ENCODE measurements at places on chromosomes 5 and 9.

DNA sequence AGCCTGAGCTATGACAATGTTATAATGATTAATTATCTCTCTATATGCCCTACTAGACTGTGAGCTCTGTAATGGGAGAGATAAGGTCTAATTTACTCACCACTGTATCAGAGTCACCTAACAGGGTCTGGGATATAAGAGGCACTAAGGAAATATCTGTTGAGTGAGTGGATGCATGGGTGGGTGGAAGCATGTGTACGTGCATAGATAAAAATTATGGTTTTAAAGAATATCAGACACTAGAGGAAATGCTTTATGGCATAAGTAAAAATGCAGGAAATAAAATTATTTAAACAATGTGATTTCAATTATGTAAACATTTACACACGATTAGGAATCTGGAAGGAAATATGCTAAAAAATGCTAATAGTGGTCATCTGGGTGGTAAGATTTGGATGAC lies 137.8 kb downstream of the SPOCK1 start:
- DNase-seq = no peak

DNA sequence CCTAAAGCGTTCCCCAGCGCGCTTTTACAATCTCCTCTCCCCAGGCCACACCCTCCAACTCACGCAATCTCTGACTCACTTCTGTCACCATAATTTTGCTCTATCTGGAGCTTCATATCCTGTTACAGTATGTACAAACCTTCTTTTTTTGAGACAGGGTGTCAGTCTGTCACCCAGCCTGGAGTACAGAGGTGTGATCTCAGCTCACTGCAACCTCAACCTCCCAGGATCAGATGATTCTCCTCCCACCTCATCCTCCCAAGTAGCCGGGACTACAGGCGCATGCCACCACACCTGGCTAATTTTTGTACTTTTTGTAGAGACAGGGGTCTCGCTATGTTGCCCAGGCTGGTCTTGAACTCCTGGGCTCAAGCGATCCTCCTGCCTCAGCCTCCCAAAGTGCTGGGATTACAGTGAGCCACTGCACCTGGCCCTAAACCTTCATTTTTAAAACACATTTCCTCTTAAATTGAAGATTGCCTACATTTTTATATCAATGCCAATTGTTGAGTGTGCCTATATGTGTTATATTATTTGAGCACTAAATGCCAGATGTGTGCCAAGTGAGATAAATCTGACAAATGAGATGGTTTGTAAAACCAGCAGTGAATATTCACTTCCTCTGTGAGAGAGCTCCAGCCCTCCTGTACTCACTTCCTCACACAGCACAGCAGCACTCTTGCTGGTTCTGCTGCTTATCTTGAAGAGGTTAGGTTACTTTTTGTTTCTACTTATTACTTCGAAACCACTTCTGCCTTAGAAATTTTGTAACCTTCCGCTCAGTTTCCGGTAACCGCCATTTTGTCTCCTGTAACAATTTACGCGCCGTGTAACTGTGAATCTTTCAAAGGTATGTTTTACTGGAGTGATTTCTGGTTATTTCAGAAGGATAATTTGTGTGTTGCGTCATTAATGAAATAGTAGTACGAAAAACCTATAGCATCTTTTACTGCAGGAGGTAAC lies 57.9 kb downstream of the DOCK8 start:
- no peak for DNase-seq

- no peak for DNase-seq
These were observed 454.9 kb downstream of the PRR16 start for GRCh38 chr5:120919017-120919416.

- DNase-seq = no peak
These were observed 239.3 kb upstream of the SEMA6A start for GRCh38 chr5:116813906-116814305.

DNA sequence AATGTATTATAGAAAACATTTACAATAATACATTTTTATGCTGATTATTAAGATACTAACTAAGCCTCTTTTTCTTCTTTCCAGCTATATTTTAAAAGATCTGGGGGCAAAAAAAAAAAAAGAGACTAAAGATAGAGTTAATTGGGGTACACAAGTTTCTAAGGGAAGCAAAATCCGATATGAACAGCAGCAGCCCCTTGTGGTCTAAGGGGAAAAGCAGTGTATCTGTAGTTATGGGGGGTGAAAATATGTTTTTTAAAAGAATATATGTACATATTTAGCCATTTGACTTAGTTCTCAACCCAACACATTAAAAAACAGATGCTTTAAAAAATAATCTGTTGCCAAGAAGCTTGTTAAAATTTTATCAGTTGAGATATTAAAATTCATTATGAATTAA lies 134.3 kb upstream of the POU5F2 start:
- DNase-seq = no peak

- DNase-seq = no peak
These were observed 22.3 kb upstream of the OSMR start for GRCh38 chr5:38823503-38823902.

- DNase-seq = no peak
These were observed 403.5 kb upstream of the ST8SIA4 start for GRCh38 chr5:101306391-101307137.

GRCh38 chr5:14681236-14681752 lies 16.8 kb downstream of the OTULIN start:
- no peak for DNase-seq

DNA sequence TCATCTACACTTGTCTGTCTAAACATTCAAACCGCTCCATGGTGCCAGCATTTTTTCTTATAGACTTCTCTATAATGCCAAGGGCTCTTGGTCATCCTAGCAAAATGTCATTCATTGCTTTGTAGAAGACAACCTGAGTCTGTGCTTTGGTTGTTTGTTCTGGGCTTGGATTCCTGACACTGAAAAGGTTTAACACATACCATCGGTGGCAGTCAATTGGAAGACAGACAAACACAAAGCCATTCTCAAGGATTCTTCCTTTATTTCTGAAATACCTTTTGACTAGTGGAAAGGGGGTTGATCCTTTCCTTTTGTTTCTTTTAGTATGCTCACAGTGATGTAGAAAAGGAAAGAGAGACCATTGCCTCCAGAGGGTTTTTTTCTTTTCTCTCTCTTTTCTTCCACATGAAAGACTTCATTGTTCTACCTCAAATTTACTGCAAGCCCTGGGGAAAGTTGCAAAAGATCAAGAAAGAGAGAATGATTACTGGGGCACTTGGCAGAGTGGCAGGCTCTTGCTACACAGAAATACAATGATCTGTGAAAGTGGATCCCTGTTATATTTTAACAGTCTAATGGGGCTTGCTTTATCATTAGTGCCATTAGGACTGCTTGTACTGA lies 66.4 kb upstream of the TMC1 start:
- DNase-seq = no peak

DNA sequence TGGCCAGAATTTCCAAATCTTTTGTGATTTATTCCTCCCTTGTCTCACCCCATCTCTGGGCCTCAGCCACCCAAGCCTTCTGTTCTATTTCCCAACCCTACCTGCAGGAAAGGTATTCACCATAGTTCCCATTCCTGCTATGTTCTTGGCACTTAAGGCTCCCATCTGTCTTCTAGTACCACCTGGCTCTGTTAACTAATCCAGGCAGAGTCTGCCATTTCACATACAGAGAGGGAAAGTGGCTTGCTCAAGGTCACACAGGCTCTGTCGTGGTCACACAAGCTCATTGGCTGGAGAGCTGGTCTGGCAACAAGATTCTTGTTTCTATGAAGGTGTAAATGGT lies 35.2 kb downstream of the COL27A1 start:
- DNase-seq = no peak

DNA sequence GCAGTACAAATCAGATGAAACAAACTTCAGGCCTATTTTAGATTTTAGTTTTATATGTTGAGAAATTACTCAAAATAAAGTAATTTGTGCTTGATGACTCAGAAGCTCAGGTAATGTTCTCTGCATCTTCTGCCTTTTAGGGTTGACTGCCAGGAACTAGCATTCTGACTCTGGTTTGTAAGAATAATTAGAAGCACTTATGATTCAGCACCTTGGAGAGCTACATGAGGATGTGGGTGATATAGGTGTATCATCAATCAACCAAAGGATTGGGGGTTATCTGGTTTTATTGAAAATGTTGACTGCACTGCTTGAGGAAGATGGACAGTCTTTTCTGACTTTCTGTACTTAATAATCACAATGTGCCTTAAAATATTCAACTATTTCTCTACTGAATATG lies 118.7 kb upstream of the SGCD start:
- DNase-seq = no peak

DNA sequence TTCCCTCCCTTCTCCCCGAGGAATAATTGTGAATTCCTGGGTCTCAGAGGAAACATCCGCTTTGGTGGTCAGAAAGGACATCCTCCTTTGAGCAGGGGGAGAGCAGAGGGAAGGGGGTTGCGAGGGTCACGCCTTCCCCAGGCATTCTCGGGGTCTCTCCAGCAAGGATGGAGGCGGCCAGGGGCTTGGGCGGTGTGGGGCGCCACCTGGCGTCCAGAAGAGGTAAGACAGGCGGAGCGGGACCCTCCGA lies 129.1 kb downstream of the KCNIP1 start:
- DNase-seq = no peak

DNA sequence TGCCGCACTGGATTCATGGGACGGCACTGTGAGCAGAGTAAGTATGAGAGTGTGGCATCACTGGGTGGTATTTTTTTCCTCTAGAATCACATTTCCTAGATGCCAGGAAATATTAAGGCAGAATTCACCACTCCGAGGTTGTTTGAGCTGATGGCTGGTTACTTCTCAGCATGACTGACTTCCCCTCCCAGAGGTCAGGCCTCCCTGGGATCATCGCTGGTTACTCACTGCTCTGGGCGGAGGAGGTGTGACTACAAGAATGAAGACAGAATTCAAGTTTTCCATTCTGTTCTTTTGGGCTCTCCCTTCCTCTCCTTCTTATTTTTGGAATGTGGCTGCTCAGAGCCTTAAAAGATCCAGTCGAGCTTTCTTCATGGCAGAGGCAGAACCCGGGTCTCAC lies 76.6 kb upstream of the PRRC1 start:
- DNase-seq = no peak

Data from NCI-H187 (cell line).